ENCODE measurements at places on chromosomes 12 and 14.
A peak's percentile ranks its signal among the peaks of the same experiment; 100 is the strongest.

DNA sequence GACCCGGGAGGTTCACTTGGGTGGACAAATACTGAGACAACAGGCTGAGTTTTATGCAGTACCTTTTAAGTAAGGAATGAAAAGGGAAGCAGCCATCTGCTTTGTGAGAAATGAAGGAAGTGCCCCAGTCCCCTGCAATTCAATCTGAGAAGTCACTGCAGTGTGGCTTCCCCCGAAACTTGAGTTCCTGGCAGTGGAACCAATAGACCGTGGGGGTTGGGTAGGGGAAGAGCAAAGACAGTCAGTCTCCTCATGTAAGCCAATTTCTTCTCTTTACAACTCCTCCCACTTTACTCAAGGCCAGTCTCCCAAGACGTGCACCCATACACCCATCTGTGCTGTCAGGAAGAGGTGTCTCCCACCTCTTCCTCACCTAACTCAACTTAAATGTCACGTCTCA, 206.5 kb downstream of the BCAT1 start:
- DNase-seq, result no peak

DNA sequence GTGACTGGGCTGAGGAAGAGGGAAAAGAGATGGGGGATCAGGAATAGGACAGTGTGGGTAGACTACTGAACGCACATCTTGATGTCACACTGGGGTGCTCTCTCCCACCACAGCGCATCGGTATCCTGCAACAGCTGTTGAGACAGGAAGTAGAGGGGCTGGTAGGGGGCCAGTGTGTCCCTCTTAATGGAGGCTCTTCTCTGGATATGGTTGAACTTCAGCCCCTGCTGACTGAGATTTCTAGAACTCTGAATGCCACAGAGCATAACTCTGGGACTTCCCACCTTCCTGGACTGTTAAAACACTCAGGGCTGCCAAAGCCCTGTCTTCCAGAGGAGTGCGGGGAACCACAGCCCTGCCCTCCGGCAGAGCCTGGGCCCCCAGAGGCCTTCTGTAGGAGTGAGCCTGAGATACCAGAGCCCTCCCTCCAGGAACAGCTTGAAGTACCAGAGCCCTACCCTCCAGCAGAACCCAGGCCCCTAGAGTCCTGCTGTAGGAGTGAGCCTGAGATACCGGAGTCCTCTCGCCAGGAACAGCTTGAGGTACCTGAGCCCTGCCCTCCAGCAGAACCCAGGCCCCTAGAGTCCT, 6.9 kb downstream of the C1QL4 start:
- DNase-seq, result no peak

- DNase-seq, result no peak
These were observed 8.4 kb downstream of the TSPAN9 start for GRCh38 chr12:3085341-3086139.

DNA sequence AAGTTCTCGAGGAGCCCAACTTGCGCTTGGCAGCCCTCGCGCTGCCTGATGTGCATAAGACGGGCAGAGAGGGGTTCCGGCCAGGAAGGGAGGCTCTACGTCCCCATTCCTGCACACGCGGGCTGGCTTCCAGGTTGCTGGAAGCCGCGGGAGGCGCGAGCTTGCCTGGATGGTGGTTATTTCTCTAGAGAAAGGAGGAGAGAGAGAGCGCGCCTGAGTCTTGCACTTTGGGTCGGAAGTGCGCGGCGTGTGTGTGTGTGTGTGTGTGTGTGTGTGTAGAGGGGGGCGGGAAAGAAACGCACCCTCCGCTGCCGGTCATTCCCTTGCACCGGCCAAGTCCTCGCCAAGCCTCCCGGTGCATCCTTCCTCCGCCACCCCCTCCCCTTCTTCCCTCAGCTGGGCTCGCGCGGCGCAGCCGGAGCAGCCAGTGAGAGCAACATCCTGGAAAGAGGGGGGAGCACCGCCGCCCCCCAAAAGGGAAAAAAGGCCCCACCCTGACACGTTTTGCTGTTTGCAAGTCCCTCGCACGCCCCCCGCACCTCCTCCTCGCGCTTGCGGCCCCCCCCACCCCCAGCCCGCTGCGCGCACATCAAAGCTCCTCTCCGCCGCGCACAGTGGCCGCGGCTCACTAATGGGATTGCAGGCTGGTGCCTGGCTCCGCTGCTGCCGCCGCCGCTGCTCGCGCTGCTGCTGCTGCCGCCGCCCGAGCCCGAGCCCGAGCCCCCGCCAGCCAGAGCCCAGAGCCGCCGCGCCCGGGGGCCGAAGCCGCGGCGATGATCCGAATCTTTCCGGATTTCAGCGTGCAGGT, 4.4 kb upstream of the NPAS3 start:
- no peak for DNase-seq

DNA sequence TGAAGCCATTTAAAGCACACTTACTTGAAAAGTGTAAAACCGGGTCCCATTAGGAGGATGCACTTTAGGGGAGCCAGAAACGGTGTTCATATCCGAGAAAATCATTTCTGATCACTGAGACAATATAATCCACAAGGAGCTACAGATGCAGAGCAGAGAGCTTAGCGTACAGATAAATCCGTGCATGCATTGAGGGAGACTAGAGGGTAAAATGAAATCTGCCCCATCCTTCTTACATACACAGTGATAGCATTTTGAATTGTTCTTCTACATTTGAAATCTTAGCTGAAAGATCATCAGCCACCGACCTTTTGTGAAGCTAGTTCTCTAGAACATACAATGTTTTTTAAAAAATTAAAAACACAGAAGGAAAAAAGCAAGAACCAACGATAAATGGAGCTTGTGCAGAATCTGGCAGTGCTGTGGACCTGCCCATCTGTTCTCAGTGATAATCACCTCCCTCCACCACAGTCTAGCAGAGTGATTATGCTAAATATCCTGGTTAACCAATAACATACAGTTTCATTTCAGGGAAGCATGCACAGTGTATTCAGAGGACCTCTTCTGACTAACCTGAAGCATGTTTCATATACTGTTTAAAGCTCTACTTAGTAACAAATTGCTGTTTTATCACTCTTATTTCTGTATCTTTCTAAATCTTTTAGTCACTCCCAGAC, 161.1 kb downstream of the PPFIA2 start:
- no peak for DNase-seq

- DNase-seq, result no peak
These were observed 239.7 kb downstream of the EMP1 start for GRCh38 chr12:13436182-13436581.

DNA sequence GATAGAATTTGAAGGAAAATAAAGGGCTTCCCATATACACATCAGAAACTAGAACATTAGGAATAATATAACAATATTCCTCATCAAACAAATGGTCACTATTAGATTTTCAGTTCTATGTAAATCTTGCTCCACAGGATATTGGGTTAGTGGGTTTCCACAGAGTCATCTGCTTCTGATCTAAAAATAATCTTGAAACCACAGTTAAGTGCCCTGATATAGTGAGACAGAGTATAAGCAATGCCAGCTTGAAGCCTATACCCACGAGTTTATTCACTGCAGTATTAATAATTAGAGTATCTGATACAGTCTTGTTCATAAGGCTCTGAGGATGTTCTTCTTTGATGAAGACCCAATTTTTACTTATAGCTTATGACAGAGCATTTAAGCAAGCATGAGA, 74.5 kb upstream of the ATF7IP start:
- no peak for DNase-seq

GRCh38 chr14:54329082-54329695, 67.6 kb upstream of the CDKN3 start:
- DNase-seq, result peak; percentile 61

DNA sequence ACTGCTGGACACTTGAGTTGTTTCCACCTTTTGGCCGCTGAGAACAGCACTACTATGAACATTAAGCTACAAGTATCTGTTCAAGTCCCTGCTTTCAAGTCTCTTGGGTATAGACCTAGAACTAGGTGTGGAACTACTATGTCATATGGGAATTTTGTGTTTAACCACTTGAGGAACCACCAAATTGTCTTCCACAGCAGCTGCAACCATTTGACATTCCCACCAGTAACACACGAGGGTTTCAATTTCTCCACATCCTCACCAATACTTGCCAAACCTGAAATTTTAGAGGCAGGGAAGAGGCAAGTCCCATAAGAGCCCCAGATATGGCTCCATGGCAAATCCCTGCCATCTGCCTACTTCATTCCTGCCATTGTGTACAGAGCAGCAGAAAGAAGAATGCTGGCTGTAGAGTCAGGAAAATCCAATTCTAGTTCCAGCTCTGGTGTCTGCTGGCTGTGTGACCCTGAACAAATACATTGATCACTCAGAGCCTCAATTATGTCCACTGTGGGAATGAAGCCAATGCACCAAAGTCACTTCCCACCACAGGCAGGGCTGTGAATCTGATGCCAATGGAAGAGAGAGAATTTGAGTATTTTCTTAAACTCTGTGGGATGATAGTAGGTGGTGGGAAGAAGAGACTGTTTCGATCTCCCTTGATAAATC, 17.8 kb downstream of the PITPNM2 start:
- no peak for DNase-seq

GRCh38 chr14:66920196-66920595, 269.0 kb upstream of the GARIN2 start:
- DNase-seq, result peak; percentile 17

DNA sequence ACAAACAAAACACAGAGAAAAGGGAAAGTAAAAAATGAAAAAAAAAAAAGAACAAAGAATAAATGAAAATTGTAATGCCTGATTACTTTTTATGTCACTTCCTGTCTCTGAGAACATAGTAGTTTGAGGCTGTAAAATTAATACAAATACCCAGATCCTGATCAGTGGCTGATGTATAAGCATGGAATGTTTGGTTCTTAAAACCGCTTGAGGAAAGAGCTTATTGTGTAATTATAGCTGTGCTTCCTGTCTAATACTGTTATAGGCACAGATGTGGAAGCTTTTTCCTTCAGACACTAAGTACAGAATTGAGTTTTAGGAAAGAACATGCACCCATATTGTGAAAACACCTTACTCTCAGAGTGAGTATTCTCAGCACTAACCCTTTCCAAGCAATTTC, 86.9 kb downstream of the AVPR1A start:
- peak; percentile 46 for DNase-seq

GRCh38 chr12:108854451-108855283, 2.7 kb downstream of the SSH1 start:
- DNase-seq, result peak; percentile 100

DNA sequence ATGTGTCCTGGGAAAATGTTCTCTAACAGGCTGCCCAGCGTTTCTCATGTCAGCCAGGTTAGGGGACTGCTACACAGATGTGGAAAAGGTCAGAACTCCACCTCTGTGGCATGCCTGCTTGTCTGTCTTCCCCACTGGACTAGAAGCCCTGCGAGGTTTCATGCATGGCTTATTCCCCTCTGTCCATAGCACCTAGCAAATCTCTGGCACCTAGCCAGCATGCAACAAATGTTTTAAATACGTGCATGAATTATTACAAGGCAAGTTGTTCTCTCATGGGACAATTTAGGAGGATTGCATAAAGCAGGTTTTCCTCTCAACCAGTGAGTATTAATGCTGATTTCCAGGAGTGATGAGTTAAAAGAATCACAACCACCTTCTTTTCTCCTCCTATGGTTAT, 21.4 kb upstream of the KCNK13 start:
- no peak for DNase-seq

GRCh38 chr14:24122898-24123297, 7.6 kb upstream of the FITM1 start:
- no peak for DNase-seq

- DNase-seq, result no peak
These were observed 785.1 kb downstream of the DIO2 start for GRCh38 chr14:79426103-79426755.

GRCh38 chr12:60935981-60936761, 1324.0 kb upstream of the USP15 start:
- DNase-seq, result no peak

DNA sequence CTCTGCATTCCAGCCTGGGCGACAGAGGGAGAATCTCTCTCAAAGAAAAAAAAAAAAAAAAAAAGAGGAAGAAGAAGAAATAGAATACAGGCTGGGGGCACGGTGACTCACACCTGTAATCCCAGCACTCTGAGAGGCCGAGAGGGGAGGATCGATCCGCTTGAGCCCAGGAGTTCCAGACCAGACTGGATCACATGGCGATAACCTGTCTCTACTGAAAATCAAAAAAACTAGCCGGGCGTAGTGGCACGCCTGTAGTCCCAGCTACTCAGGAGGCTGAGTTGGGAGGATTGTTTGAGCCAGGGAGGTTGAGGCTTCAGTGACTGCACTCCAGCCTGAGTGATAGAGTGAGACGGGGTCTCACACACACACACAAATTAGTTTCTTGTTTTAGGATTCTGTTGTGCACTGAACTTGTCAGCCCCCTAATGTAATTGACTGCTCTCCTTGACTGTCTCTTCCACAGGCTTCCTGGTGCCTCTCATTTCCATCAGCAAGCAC, 963 bp upstream of the TINF2 start:
- DNase-seq, result no peak
